DMS 273 treated with DMSO at 0.1 percent for 48 hours (cell line): ENCODE measurements at places on chromosomes 5 and 9.

DNA sequence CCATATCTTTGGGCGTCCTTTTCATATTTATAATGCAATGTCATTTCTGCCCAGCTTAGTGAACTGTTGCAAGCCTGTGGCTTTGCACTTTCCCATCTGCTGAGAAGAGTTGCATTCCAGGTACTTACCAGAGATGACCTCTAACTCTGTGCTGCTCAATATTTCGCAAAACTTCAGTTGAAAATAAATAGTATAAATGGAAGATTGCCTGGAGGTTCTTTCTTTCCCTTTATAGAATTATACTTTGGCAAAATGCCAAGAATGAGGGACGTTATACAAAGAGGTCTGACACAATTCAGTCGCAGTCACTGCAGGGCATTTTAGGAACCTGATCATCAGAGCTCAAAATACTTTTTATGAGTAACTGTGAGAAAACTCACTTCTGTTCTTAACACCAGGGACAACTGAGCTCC lies 18.9 kb upstream of the VLDLR start:
- DNase-seq = no peak

- DNase-seq = no peak
These were observed 164.1 kb upstream of the SEMA6A start for GRCh38 chr5:116738615-116739261.

DNA sequence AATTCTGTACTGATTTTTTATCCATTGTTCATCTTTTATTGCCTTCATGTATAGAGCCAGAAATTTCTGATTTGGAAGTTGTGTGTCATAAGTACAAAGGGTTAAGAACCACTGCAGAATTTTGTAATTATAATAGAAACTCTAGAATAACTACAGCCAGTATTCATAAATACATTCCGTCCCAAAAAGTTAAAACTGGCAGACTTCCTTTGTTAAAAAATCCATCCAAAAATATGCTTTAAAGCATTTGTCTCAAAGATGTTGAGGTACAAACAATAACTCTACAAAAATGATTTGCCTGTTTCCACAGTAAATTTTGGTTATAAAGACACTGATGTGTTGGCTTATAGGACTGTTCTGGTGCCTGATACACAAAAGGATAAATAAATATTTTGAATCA lies 436.6 kb downstream of the DTWD2 start:
- DNase-seq = no peak

- no peak for DNase-seq
These were observed 45.1 kb upstream of the PUM3 start for GRCh38 chr9:2889023-2889422.

DNA sequence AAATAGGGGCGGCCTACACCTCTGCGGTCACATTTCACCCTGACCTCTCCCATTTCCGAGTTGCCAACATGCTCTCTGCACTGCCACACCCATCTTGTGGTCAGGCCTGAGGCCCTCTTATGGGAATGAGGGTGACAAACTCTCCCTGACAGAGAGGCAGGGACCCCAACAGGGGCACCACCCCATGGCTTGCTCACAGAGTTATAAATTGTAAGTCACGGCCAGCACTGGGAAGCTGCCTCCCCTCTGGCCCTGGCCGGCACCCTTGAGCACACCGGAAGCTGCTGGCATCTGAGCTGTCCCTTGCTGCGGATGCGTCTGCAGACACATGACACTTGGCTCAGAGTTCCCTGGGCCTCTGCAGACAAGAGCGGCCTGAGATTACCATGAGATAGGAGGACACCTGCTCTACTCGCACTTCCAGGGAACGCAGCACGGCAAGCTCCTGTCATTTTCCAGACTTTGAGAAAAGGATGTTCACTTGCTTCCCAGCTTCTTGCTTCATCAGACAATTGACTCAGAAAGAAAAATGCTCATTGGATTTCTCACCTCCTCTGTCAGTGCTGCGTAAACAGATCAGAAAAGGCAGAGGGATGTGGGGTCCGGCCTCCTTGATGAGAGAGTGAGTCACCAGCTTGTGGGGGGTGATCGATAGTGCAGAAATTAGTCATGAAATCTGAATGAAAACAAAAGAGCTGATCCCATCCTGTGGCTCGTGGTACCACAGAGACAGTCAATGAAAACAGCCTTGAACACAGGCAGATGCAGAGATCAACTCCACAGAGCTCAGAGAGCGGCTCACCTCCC lies 269.8 kb downstream of the SYK start:
- no peak for DNase-seq

GRCh38 chr9:91658513-91659105 lies 235.0 kb upstream of the NFIL3 start:
- no peak for DNase-seq

DNA sequence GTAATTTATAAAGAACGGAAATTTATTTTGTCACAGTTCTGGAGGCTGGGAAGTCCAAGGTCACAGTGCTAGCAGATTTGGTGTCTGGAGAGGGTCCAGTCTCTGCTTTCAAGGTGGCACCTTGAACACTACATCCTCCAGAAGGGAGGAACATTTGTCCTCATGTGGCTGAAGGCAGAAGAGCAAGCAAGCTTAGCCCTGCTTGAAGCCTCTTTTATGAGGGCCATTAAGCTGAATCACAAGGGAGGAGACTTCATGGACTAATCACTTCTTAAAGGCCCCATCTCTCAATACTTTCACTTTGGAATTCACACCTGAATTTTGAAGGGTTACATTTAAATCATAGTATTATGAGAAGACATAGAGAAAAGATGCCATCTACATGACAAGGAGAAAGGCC lies 215.4 kb upstream of the NFIL3 start:
- DNase-seq = no peak

- DNase-seq = no peak
These were observed 34.8 kb downstream of the SNX24 start for GRCh38 chr5:122880170-122880689.

DNA sequence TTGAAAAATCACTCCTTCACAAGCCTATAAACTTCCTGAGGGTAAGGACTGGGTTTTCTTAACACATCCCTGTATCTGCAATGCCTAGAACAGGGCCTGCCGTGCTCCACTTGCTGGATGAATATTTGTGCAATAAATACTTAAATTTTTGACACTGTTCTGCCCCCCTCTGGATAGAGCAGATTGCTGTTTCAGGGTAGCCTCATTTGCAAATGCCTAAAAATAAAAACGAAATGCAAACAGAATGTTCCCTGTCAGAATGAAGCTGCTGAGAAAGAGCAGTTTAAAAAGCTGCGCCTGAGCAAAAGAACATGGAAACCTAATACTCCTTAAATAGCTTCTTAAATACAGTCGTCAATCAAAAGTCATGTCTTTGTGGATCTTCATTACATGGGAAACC lies 385.3 kb downstream of the PRELID2 start:
- no peak for DNase-seq
